IMR-90 (cell line): ENCODE measurements at places on chromosomes 2 and 18. TPM values are rescaled to one million over a fixed set of nuclear protein-coding genes. Genes with fewer than 3 reads are reported as not detected.

ERLEC1 gene
- polyA plus RNA-seq = 41.6 and 53.4 TPM in 2 replicates

FLACC1 gene
- polyA plus RNA-seq = 0.11 and 0.32 TPM in 2 replicates

ALKAL2 gene
- not detected in 2 replicates for polyA plus RNA-seq

ACADL gene
- polyA plus RNA-seq = not detected in 2 replicates

SCTR gene
- polyA plus RNA-seq = not detected in 2 replicates

MROH2A gene
- not detected in 2 replicates for polyA plus RNA-seq

MDH1 gene
- polyA plus RNA-seq = 191 and 195 TPM in 2 replicates

RUFY4 gene
- not detected in 2 replicates for polyA plus RNA-seq
